ENCODE measurements at places on chromosomes 16 and 17. TPM values are rescaled to one million over a fixed set of nuclear protein-coding genes. Genes with fewer than 3 reads are reported as not detected.

DNA sequence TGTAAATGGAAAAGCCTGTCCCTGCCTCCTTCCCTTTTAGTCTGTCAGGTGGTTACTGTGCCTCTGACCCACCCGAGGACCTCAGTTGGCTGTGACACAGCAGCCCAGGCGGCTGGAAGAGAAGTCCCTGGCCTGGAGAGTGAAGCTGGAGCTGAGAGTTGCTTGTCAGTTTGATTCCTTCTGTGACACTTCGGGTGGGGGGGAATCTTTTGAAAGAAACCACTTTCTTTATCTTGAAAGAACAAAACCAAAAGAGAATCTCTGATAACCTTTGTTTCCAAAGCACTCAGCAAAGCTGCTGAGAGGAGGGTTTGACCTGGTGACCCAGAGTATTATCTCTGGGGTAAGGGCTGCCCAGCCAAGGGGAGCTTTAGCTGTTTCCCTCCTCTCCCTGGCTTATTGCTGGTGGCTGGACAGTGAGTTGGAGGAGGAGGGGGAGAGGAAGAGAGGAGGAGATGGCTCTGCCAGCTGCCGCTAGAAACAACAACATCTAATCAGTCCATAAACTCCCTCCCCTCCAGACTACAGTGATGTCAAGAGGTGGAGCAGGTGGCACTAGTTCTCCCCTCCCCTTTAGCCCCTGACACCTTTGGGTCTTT, 34.0 kb downstream of the YPEL2 start:
- peak; percentile 52 for DNase-seq

GRCh38 chr16:1788095-1788707, 5.3 kb downstream of the IGFALS start:
- no peak for DNase-seq

DNA sequence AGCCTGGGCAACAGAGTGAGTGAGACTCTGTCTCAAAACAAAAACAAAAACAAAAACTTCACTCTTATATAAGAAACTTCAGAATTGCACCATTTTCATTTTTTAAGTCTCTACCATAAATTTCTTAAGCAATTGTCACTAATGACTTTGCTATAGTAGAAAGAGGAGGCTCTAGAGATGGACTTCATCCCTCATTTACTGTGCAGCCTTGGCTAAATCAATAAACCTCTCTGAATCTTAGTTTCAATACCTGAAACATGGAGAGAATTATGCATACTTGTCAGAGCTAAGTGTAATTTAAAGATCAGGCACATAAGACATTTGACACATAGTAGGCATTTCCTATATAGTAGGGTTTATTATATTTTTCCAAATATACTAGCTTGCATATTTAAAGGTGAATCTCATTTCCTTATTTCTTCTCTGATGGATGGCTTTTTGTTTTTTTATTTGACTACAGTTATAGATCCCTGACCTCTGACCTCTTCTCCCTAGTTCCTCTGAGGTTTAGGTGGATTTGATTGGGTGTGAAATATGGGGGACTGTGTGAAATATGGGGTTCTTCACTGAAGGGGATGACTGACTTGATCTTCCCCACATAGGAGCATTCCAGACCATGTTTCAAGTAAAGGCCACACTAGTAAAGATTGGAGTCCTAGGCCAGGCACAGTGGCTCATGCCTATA, 2.7 kb downstream of the CCL5 start:
- no peak for DNase-seq

- no peak for DNase-seq
Observed at GRCh38 chr17:5922476-5922875, 147.7 kb upstream of the WSCD1 start.

DNA sequence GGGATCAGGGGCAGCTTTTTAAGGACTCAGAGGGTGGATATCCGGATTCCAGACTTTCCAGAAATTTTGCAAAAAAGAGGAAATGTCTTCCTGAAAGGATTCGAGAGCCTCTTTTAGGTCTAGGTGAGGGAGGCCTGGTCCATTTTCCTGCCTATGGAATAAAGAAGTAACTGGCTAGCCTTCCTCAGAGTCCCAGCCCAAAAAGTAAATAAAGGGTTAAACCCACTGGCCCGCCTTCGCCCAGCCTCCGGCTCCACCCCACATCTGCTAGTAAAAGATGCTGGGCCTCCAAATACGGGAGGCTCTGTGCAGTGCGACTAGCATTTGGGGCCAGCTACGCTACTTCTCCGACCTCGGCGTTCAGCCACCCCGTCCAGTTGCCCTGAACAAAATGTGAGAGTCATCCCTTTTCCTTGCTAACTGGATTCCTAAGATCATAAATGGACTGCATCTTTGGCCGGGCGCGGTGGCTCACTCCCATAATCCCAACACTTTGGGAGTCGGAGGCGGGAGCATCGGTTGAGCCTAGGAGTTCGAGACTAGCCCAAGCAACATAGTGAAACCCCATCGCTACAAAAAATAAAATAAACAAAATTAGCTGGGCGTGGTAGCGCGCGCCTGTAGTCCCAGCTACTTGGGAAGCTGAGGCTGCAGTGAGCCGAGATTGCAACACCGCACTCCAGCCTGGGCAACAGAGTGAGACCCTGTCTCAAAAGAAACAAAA, 824 bp upstream of the MPP2 start:
- no peak for DNase-seq

- DNase-seq, result peak; percentile 61
Observed at GRCh38 chr17:64028874-64029464, 8.5 kb upstream of the ICAM2 start.

DNA sequence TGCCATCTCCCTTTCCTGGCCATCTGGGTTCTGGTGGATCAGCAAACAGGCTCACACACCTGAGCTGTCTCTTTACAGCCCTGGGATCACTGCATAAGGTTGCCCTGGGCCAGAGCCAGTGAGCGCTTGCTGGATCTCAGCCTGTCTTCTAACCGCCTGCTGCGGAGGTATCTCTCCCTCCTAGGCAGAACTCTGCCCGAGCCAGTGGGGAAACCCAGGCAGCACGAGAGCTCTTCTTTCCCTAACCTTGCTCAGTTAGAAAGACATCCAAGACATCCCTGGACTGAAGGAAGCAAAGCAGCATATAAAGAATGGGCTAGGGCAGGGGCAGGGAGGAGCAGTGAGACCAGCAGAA, 6.4 kb downstream of the HAS3 start:
- no peak for DNase-seq

DNA sequence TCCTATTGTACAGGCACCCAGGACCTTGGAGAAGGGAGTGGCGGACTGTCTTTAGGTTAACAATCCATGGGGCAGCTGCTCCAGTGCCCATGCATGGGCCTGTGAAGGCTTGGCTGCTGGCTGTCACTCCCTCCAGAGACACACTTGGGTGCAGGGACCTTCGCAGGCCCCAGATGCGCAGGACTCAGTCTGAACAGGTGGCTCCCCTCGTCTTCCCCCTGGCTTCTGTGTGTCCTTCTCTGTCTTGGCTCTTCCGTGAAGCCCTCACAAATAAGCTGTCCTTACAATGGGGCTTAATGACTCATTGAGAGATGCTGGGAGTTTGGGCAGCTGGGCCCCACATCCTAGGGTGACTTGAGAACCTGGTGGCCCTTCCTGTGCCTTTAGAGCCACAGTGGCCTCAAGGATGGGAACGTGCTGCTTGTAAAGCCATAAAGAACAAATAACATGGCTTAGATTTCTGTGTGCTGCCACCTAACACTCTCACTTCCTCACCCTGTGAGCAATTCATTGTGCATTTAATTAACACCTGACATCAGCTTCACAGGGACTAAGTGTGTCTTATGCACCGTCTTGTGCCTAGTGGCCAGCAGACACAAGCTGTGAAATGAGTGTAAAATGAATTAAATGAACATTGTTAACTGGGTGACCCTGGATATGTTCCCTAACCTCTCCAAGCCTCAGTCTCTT, 340.7 kb downstream of the SNX29 start:
- DNase-seq, result no peak

- DNase-seq, result no peak
Observed at GRCh38 chr17:2734939-2735338, 14.5 kb downstream of the CCDC92B start.

- DNase-seq, result no peak
Observed at GRCh38 chr16:88593489-88593888, 23.3 kb downstream of the ZC3H18 start.

DNA sequence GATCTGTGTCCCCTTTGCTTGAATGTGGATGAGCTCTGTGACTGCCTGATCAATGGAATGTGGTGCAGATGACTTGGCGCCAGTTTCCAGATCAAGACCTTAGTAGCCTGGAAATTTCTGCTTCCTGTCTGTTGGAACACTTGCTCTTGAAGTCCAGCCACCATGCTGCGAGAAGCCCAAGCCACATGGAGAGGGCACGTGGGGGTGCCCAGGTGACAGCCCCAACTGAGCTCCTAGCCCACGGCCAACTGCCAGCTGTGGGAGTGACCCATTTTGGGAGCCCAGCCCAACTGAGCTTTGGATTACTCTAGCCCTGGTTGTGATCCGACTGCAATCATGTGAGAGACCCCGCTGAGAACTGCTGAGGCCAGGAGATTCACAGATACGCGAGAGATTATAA, 3.3 kb upstream of the ITGAM start:
- DNase-seq, result no peak

GRCh38 chr17:19723964-19724363, 7.6 kb upstream of the SLC47A2 start:
- DNase-seq, result no peak

DNA sequence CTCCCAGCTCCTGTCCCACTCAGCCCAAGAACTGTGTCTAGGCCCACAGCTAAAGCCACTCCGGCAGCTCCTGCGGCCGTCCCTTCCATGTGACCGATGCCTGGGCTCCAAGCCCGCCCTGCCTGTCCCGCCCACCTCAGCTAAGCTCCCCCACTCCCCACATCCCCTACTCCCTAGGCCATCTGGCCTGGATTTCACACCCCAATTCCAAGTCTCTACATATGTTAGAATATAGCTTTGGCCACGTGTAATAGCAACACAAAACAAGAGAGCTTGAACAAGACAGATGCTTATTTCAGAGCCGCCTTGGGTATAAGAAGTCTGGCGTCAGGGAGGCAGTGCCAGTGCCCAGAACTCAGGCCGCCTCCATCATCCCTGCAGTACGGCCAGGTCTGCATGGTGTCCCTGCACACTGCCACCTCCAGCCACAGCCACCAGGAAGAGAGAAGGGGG, 30.0 kb upstream of the USP22 start:
- no peak for DNase-seq

DNA sequence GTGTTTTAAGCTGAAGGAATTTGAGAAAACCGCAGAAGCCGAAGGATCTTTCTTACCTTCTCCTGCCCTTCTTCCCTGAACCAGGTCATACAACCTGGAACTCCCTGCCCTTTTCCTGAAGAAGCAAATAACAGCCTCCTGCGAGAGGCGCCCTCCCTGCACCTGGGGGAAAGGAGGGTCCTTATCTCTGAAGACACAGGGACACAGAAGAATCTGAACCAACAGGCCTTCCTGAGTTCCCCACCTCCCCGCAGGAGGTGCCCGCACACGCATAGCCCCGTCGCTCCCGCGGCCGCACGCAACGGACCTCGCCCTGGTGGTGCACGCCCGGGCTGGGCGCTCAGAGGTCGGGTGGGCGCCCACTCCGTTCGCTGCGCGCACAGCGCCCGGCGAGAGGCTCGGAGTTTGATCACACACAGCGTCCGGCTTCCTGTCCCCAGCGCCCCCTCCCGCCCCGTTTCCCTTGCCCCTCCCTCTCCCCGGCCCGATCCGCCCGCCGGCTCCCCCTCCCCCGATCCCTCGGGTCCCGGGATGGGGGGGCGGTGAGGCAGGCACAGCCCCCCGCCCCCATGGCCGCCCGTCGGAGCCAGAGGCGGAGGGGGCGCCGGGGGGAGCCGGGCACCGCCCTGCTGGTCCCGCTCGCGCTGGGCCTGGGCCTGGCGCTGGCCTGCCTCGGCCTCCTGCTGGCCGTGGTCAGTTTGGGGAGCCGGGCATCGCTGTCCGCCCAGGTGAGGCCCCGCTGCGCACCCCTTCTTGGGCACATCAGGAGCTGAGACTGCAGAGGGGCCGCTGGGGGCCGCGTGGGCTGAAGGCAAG, at the start of gene TNFSF12:
TSS of gene TNFSF12 (plus strand) at position 474 of the 816 bp plus-strand sequence. CDS start at position 570, 96 bp downstream.
- no peak for DNase-seq

GRCh38 chr16:71345031-71345430, 13.5 kb upstream of the CALB2 start:
- no peak for DNase-seq

DNA sequence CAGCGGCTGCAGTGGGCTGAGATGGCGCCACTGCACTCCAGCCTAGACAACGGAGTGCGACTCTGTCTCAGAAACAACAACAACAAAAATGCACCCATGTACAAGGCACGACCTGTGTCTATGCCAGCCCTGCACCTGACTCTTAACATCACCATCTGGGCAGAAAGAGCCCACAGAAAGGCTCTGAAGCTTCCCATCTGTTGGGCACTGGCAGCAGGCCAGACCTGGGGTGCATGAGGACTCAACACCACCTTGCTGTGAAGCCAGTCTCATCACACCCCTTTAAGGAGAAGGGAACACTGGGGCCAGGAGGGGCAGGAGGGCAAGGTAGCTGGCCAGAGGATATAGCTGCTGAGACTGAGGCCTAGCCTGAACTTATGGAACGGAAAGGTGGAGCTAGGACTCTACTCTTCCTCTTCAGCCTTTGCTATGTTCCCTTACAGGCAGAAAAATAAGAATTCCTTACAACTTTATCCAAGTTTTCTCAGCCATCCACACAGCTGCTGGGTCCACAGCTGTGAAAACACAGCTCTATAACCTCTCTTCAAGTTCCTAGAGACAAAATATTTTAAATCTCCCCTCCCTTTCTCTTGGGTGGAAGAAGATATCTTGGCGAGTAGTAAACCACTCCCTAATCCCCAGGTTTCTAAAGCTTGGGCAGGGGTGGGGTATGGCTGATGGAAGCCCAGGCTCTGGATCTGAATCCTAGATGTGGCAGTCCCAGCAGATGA, 2.8 kb downstream of the ELOB start:
- DNase-seq, result no peak

DNA sequence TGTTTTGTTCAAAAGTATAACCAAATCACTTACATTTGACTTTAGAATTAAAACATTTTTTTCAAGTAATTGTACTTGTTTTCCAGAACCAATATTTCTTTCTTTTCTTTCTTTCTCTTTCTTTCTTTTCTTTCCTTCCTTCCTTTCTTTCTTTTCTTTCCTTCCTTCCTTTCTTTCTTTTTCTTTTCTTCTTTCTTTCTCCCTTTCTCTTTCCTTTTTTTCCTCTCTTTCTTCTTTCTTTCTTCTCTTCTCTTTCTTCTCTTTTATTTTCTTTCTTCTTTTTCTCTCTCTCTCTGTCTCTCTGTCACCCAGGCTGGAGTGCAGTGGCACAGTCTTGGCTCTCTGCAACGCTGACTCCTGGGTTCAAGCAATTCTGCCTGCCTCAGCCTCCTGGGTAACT, 26.4 kb upstream of the PSMC5 start:
- no peak for DNase-seq

GRCh38 chr17:75824666-75825065, 19.5 kb downstream of the UNC13D start:
- DNase-seq, result no peak

The MYH2 gene
- total RNA-seq, result not detected

The SPATA22 gene
- not detected for total RNA-seq

The UBB gene
- 2,066 TPM for total RNA-seq

The IRF8 gene
- not detected for total RNA-seq

The PRDM7 gene
- total RNA-seq, result not detected

The DNAAF8 gene
- total RNA-seq, result 0.44 TPM

The PSMB3 gene
- 517 TPM for total RNA-seq

The ZG16B gene
- total RNA-seq, result 1.8 TPM

All from HepG2 (cell line).